ENCODE measurements at places on chromosomes 7 and 10.
A peak's percentile ranks its signal among the peaks of the same experiment; 100 is the strongest.

DNA sequence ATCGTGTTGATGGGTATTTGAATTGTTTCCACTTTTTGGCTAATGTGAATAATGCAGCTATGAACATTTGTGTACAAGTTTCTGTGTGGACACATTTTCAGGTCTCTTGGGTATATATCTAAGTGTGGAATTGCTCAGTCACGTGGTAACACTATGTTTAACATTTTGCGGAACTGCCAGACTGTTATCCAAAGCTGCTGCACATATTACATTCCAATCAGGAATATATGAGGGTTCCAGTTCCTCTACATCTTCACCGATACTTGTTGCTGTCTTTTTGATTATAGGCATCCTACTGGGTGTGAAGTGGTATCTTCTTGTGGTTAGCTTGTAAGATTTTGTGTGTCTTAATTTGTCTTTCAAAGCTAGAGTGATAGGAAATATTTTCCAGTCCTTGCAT lies 6.8 kb downstream of the PTPN12 start:
- DNase-seq, result no peak

GRCh38 chr7:127598318-127598717 lies 4.8 kb downstream of the FSCN3 start:
- no peak for DNase-seq

- no peak for DNase-seq
These were observed 4.0 kb upstream of the FRMD4A start for GRCh38 chr10:14334771-14335170.

DNA sequence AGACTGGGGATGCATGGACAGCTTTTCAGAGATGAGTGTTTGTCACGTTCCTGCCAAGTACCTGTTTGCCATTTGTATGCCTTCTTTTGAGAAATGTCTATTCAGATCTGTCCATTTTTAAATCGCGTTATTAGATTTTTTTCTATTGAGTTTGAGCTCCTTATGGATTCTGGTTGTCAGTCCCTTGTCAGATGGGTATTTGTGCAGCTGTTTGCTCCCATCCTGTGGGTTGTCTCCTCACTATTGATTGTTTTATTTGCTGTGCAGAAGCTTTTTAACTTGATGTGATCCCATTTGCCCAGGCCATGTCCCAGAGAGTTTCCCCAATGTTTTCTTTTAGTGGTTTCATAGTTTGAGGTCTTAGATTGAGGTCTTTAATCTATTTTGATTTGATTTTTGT lies 5.5 kb upstream of the PRKAR1B start:
- no peak for DNase-seq

DNA sequence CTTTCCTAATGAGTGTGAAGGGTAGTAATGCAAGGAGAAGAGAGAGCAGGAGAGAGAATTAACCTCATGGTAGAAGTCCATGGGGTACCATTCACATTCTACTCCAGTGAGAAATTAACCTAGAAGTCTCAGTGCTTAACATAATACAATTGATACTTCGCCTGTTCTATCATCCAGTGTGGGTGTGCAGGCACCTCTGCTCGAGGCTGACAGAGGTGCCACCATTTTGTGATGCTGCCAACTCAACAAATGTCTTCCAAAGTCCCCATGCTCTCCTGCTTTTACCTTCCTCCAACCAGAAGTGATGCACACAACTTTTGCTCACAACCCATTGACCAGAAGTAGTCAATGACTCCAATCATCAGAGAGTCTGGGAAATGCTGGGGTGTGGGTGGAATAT lies 118.3 kb upstream of the LAMB4 start:
- no peak for DNase-seq

GRCh38 chr7:22942191-22942590 lies 71.7 kb downstream of the HYCC1 start:
- DNase-seq, result no peak

GRCh38 chr10:35464825-35465456 lies 128.6 kb downstream of the CCNY start:
- no peak for DNase-seq

DNA sequence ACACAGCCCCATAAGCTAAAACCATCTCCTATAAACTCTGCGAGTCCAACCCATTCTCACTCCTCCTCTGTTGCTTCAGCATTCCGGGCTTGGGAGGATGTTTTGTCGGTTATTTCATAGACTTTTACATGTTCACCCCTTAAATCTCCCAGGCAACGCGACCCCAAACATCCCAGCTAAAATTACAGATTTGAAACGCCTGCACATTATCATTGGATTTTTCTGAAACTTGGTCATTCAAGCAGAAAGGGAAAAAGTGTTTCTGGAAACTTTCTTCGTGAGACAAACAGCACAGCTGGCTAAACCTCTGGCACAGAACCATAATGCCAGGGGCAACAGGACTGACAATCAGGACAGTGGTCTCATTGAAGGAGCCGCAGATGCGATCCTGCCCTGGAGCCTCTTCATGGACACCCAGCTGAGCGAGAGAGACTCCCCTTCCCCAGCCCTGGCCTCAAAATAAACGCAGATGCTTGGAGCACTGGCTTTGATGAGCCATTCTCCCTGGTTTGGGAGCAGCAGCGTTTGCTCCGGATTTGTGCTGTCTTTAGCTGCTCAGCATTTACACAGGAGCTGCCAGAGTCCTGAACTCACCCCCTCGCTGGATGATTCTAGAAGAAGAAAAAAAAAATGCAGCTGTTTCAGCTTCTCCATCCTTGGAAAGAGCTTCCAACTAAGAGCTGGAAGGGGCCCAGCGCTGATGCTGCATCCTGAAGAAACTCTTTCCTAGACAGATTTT lies 30.1 kb downstream of the AFAP1L2 start:
- DNase-seq, result no peak

DNA sequence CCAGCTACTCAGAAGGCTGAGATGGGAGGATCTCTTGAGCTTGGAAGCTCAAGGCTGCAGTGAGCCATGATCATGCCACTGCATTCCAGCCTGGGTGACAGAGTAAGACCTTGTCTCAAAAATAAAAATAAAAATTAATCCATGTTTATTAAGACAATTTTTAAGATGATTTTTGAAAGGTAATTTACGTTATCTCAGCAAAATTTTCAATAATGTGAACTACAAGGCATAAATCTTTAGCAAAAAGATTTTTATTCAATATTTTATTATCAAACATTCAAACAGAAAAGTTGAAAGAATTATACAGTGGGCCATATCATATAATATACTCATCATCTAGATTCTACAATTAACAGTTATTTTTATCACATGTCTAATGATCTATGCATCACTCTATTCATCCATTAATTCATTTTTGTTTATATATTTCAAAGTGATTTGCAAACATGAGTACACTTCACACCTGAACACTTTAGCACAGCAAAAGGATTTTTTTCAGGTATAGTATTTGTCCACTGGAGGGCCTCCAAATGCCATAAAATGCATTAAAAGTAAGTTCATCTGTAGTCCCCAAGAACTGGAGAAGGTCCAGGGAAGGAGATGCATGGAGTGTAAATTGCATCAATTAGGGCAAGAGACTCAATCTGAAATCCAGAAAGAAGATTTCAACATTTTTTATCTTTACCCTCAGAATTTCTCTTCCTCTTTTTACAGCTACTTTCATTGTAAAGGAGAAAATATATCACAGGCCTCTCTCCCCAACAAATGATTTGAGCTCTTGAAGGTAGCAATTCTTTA lies 38.6 kb upstream of the RSBN1L start:
- DNase-seq, result peak; percentile 33

- peak; percentile 25 for DNase-seq
These were observed 453 bp downstream of the URGCP start for GRCh38 chr7:43905956-43906330.

GRCh38 chr10:88565072-88565471 lies 18.0 kb downstream of the RNLS start:
- DNase-seq, result peak; percentile 27

DNA sequence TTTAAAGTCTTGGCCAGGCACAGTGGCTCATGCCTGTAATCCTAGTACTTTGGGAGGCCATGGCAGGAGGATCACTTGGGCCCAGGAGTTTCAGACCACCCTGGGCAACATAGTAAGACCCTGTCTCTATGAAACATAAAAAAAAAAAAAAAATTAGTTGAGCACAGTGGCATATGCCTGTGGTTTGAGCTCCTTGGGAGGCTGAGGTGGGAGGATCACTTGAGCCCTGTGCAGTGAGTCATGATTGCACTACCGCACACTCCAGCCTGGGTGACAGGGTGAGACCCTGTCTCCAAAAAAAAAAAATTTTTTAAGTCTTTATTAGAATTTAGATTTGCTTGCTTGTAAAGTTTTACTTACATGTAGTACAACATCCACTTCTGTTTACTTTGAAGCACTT lies 14.0 kb downstream of the WNT2 start:
- no peak for DNase-seq

GRCh38 chr7:102417105-102417504 lies 16.3 kb upstream of the ORAI2 start:
- DNase-seq, result no peak

DNA sequence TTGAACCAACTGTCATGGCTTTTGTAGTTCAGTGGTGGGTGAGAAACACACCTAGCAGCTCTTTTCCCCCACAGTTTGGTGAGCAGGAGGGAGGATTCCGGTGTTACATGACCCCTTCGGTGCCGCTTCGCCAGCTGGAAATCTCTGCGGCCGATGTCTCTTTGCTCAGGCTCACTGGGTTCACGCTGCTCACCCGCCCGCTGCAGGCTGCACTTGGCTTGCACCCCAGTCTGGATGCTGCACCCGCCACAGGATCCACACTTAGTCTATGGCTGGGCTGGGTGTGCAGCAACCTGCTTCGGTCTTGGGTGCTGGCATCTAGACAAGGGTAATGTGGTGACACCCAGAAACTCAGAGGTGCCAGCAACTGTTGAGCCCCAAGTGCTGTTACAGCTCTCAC lies 191.8 kb downstream of the PON1 start:
- no peak for DNase-seq

GRCh38 chr7:78499283-78499682 lies 700.7 kb downstream of the PHTF2 start:
- DNase-seq, result no peak

- no peak for DNase-seq
These were observed 126.1 kb downstream of the PLXNA4 start for GRCh38 chr7:132450188-132450587.

DNA sequence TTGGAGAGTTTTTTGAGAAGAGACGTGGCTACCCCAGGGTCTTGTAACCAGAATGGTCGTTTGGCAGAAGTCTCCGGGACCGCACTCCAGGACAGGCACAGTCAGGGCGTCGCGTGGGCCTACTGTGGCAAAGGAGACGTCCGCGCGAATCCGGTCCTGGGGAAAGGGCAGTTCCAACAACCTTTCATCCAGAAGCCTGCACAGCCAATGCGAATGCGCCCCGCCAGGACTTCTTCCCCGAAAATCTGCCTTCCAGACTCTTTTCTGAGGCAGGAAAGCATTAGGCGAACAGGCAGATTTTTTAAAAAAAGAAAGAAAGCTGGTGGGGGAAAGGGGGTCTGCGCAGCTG lies 2.0 kb downstream of the HPSE2 start:
- DNase-seq, result no peak

All from Caki2 (cell line).